Activated naive CD4-positive, alpha-beta T cell treated with anti-CD3 and anti-CD28 coated beads, Interleukin-2, amount 50 U/mL, for 72 hours (primary cell): ENCODE measurements at places on chromosomes 1 and 21. TPM values are rescaled to one million over a fixed set of nuclear protein-coding genes. Genes with fewer than 3 reads are reported as not detected.

The MYCL gene
- 0.72 TPM for total RNA-seq

GRCh38 chr1:209876078-209876800 lies 48.5 kb downstream of the UTP25 start:
- no peak for DNase-seq

DNA sequence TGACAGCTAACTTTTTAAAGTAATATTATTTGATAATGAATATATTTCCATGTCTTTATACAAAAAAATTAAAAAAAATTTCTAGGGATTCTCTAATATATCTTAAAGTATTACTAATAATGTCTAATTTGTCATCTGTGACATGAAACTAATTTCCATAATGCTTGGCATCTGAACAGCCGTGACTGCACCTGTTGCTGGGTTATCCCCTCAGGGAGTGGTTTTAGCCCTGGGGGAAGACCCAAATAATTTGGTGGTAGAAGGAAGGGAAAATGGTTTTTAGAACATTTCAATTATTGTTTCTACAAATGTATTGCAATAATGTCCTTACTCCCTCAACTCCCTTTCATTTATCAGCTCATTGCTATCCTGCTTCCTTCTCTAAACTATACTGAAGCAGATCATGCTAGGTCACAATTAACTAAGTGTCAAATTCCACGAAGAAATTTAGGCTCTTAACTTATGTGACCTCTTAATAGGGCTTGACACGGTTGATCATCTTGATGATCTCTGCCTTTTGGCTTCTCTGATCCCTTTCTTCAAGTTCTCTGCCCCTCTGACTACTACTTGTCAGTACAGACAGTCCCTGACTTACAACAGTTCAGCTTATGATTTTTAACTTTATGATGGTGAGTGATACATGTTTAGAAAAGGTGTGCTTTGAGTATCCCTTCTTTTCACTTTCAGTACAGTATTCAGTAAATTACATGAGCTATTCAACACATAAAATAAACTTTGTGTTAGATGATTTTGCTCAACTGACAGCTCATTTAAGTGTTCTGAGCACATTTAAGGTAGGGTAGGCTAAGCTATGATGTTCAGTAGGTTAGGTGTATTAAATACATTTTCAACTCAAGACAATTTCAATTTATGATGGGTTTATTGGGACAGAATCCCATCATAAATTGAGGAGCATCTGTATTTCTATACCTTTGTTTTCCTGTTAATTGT lies 26.4 kb upstream of the DPH5 start:
- no peak for DNase-seq

DNA sequence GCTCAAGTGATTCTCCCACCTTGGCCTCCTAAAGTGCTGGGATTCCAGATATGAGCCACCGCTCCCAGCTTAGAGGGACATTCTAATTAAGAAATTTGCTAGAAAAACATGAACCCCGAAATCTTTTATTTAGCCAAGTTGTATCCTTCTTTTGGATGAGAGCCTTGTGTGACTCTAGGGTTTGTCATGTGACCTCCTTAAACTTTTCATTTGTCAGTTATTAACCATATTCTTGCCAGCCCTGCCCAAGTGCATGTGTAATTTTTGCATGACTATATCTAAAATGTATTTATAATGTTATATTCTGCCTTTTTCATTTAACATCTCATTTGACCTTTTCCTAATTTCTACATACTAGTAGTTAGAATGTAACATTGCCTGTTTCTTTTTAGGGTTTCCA lies 1.9 kb downstream of the UTP25 start:
- DNase-seq: no peak

The RHD gene
- not detected for total RNA-seq

DNA sequence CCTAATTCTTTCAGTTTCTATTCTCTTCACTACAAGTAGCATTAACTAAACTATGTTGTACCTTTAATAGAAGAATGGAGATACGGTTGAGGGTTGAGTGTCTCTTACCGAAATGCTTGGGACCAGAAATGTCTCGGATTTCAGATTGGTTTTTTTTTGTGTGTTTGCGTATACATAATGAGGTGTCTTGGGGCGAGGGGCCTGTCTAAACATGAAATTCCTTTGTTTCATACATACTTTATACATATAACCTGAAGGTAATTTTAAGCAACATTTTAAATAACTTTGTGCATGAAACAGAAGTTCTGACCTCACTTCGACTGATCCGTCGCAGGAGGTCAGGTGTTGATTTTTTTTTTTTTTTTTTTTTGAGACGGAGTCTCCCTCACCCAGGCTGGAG lies 36.3 kb upstream of the MYOCOS start:
- no peak for DNase-seq

DNA sequence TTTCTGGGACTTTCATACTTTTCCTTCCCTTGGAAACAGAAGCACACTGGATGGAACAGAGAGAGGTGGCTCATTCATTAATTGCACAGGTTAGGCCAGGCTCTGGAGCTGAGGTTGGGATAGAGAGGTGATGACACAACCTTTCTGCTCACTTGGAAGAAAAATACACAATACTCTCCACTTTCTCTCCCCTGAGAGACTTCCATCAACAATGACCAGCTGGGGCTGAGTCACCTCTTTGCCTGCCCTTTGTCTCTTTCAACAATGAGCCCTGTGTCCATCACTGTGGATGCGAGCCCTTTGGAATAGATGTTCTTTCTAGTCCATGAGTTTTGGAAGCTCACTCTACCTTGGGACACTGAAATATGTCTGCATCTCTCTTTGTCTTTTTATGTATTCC lies 43.1 kb downstream of the ATP2B4 start:
- DNase-seq: no peak

DNA sequence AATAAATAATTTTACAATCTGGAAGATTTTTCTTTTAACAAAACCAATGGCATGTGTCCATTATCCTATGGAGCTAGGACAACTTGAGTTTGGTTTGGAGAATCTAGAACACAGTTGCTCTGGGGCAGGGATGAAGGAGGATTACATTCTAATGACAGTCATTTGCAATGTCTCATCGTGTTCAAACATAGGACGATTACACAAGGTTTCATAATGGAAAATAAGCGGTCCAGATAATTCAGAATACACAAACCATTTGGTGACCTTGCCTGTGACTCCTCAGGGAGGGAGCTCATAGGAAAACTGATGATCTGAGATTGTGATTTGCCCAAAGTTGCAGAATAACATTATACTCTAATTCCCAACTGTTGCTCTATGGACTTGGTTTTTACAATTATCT lies 27.6 kb upstream of the RGL1 start:
- no peak for DNase-seq

DNA sequence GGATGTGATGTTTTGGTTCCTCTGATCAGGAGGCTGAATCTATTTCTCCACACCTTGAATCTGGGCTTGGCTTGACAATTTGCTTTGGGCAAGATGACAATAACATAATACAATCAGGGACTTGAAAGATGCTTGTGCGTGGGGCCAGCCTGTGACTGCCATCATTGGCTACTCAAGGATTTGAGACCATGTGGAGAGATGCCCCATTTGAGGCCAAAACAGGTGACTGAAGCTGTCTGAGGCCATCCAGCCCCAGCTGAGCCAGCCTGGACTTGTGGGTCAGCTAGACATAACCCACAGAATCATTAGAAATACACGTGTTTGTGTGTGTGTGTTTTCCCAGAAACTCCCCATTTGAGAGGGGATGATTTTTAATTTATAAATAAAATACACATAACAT lies 421.5 kb downstream of the PTPRU start:
- peak; percentile 20 for DNase-seq

GRCh38 chr1:105724286-105724685 lies 1332.2 kb upstream of the PRMT6 start:
- no peak for DNase-seq

The ISG15 gene
- total RNA-seq: 97.5 TPM

DNA sequence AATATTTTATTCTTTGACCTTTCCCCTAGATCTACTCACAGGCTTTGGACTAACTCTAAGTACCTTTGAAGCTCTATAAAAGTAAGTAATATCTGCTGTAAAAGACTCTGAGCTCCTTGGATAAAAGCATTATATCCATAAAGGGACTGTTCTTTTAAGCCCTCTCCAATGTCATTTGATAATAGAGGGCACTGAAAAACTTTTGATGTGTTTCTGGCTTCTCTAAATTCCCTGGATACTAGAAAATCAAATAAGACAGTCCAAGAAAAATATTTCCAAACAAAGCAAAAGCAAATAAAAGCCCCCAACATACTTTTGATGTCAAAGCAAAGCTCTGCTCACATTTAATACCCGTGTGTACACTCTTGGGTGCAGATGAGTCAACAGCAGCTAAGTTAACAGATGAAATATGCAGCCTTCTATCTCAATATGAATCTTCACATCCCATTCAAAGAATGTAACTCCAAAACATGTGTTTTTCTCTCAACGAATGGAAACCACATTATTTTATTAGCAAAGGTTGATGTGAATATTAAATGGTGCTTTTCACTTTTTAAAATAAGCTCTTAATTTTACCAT lies 230.3 kb downstream of the CENPF start:
- no peak for DNase-seq

The AMY1C gene
- not detected for total RNA-seq

DNA sequence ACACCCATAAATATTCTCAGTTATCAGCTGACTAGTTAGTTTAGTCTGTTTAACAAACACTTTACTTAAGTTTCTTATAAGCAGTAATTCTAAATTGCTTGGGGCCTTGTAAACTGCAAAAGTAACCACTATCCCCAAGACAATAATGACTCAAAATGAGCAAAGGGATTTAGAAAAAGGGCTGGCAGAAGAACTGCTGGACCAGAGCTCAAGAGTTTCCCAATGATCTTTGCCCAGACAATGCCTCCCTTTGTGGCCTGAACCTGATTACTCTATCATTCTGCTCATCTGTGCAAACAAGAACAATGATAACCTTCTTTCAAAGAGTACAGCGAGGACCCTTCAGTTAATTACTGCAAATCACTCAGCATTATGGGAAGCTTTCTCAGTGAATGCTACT lies 123.5 kb downstream of the TIAM1 start:
- DNase-seq: no peak

DNA sequence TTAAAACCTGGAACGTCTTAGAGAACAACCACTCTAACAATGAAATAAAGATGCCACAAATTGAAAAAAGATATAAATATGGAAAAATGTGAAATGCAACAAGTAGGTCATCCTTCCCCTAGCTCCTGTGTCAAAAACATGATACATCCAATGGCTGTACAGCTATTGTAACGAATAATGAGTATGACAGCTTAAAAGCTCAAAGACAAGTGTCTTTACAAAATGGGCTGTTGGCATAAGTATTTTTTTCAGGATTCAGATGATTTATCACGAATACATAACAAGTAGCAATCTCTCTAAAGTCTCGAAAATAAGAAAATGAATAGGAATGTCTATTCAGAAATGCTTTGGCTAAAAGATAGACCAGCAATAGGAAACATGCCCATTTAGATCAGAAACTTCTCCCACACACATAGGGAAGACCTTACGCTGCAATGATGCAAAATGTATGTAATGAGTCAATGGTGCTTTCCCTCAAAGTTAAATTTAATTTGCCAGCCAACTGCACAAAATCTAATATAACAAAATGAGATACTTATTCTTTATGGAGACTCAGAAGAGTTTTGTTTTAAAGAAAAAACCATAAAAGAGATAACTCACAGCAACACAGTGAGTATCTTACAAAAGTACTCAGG lies 8.3 kb downstream of the TGFBR3 start:
- no peak for DNase-seq

- no peak for DNase-seq
Measured at GRCh38 chr1:18635891-18636595, 5.4 kb downstream of the PAX7 start.

The TGFB2 gene
- 0.07 TPM for total RNA-seq

The RTCA gene
- 42.6 TPM for total RNA-seq

DNA sequence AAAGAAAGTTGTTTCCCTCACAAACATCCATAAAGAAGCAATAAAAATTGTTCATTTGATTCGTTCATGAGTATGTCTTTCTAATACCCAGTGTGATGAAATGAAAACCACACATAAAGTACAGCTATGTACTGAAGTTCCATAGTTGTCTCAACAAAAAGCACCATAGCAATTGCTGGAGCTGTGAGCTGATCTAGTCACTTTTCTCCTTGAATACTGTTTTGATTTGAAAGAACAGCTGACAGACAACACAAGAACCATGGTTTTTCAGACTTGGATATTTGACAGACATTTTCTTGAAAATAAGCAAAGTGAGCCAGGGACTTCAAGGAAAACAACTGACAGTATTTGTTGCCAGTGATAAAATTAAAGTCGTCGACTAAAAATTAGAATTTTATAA lies 237.1 kb upstream of the PLD5 start:
- no peak for DNase-seq

DNA sequence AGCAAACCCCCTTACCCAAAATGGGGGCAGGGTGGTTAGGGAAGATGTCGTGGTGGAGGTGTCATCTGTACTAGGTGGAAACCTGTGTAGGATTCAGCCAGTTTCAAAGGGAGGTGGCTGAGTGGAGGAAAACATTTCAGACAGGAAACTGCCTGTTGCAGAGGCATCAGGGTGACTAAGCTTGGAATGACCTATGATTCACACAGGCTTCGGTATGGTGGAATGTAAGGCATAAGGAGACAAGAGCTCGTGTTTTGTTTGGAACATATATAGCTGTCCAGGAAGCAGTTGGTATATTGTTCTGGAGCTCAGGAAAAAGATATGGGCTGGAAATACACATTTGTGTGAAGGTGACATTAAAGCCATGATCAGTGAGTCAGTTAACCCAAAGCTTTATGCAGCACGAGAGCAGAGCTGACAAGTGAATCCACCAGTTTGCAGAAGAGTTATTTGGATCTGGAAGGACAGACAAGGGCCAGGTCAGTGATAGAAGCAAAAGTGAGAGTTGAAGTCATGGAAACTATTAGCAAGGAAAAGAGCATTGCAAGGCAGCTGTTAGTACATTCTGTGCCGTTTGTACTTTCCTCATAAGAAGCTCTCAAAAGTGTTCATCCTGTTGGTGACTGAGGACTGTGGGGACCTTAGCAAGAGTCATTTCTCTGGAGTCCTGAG lies 12.2 kb downstream of the UTP25 start:
- DNase-seq: no peak

DNA sequence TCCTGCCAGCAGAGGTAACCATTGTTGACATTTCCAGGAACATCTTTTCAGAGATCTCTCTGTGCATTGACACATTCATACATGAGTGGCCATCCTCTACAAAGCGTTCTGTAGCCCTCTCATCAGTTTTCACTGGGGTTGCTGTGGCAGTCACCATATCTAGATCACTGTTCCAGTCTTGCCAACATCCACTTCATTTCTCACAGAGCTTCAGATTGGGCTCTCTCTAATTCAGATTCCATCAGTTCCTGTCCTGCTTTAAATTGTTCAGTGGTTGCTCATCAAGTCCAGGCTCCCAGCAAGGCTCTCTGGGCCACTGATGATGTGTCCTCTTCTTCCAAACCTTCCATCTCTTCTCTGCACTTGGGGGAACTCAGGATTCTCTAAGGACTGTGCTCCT lies 173.7 kb downstream of the KCNJ6 start:
- no peak for DNase-seq

- DNase-seq: no peak
Measured at GRCh38 chr1:11364170-11364569, 91.2 kb downstream of the UBIAD1 start.

GRCh38 chr1:177907000-177907399 lies 62.9 kb downstream of the SEC16B start:
- DNase-seq: no peak
